ENCODE measurements at places on chromosomes 11 and 22.

DNA sequence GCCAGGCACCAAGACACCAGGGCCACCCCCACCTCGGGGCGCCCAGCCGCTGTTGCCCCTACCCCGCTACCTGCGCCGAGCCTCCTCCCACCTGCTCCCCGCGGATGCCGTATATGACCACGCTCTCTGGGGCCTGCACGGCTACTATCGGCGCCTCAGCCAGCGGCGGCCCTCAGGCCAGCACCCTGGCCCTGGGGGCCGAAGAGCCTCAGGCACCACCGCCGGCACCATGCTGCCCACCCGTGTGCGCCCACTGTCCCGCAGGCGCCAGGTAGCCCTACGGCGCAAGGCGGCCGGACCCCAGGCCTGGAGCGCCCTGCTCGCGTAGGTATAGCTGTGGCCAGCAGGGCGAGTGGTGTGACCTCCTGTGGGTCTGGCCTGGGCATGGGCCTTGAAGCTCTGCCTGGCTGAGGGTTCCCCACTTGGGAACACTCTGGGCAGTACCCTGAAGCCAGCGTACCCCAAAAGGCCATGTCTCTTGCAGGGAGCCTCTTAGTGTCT lies 14.8 kb upstream of the MDK start:
- no peak for DNase-seq

DNA sequence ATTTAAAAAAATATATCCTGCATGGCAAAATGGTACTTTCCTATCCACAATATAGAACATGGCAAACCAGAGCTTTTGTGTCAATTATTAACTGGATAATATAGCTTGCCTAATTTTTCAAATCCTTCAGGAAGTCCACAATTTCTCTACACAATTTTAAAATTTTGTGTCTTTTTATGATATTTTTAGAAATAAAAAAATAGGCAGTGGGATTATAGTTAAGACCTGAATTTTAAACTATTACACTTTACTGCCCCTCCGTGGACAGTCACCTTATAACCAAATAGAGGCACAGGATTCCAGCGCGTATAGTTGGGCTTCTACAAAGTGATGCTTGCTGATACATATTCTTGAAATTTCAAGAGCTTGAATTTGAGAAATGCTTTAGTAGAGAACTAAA lies 2.1 kb upstream of the DMC1 start:
- DNase-seq = no peak

- DNase-seq = no peak
Measured at GRCh38 chr11:12922980-12923507, 86.1 kb upstream of the RASSF10 start.

- DNase-seq = no peak
Measured at GRCh38 chr11:117205211-117205818, 6.1 kb downstream of the TAGLN start.

DNA sequence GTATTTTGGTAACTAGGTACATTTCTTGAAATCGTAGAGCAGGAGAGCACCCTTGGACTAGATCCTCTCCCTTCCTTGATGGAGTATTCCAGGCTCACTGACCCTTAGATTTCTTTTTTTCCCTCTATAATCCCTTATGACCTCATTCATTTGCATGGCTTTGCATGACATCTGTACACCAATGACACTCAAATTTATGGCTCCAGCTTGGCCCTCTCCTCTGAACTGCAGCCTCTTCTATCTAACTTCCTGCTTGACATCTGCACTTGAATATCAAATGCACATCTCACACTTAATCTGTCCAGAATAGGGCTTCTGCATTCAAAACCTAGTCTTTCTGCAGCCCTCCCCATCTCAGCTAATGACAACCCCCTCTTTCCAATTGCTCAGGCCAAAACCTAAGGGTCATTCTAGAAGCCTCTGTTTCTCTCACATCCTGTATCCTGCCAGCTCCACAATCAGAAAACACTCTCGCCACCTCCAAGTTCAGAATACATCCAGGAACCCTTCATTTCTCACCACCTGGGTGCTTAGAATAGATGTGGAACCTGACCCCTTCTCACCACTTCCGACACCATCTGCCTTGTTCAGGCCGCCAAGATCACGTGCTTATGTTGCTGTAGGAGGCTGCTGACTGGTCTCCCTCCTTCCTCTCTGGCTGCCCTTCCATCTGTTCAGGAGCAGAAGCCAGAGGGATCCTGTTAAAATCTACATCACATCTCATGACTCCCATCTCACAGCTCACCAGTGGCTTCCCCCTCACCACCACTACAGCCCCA lies 138.9 kb upstream of the MTNR1B start:
- DNase-seq = peak; percentile 15

GRCh38 chr11:7872890-7873289 lies 58.2 kb downstream of the OR10A6 start:
- no peak for DNase-seq

DNA sequence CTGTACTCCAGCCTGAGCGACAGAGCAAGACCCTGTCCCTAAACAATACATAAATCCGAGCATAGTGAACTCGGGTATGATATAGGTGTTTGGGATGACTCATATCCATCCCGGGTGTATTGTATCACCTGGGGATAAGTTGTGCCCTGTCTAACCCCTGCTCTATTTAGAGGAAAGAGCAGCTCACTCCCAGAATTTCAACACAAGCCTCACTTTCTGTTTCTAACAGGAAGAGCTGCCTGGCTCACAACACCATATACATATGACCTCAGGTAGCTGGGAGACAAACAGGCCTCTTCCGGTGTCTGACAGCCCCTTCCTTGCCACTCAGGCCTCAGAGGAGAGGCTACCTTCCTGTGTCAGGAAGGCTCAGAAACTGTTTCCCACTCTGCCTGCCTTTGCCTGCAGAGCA lies 9.9 kb upstream of the MICALL1 start:
- DNase-seq = no peak

DNA sequence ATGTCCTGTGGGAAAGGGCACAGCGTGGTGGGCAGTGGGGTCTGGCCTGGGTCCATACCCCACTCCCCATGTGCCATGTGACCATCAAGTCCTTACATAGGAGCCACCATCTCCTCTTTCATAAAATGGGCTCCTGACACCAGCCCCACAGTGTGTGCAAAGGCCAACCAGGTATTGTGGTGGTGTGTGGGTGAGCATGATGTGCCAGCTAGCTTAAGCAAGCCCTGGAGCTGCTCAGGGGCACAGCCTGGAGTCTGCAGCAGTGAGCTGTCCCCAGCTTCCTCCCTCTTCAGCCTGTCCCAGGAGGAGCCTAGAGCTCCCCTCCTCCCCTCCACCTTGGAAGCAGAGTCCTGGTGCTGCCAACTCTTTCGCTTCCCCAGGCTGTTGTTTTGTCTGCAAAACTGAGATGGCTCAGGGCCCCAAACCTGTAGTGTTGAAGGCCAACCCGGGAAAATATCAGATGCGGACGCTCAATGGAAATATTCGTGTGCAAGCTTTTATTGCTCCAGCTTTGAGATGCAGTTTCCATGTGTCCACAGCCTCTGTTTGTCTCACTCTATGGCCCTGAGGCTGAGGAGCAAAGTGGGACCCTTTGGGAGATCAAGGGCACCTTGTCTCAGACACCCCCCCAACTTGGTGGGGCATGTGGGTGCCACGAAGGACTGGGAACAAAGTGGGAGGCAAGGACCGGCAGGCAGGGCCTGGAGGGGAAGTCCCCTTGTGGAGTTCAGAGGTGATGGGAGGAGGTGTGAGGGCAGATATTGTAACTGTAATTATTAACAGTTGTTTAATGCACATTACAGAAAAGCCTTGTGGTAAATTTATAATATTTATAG lies 92.6 kb downstream of the CTTN start:
- DNase-seq = no peak
